ENCODE measurements at places on chromosomes 3 and 15.
A peak's percentile ranks its signal among the peaks of the same experiment; 100 is the strongest.

GRCh38 chr3:193391902-193392301, 13.3 kb upstream of the ATP13A5 start:
- no peak for DNase-seq

GRCh38 chr15:31320022-31320421, 6.6 kb upstream of the KLF13 start:
- DNase-seq, result no peak

GRCh38 chr3:150945226-150946032, 27.1 kb downstream of the CLRN1 start:
- no peak for DNase-seq

- no peak for DNase-seq
Observed at GRCh38 chr15:63986751-63987341, 59.4 kb downstream of the DAPK2 start.

DNA sequence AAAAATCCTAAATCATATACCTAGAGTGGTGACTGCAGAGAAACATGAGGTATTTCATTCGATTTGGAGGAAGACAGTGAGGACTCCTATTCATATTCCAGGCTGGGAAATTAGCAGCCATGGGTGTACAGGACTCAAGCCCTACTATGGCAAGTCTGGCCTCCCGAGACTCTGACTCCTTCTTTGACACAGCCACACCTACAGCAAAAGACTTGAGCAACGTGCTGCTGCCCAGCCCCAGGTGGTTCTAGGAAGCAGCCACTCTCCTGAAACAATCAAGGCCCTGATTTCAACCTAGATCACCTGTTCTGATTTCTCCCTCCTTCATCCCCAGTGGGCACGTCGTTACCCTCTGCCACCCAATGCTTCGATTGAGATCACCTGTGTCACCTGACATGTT, 84.0 kb upstream of the ATP11B start:
- no peak for DNase-seq

DNA sequence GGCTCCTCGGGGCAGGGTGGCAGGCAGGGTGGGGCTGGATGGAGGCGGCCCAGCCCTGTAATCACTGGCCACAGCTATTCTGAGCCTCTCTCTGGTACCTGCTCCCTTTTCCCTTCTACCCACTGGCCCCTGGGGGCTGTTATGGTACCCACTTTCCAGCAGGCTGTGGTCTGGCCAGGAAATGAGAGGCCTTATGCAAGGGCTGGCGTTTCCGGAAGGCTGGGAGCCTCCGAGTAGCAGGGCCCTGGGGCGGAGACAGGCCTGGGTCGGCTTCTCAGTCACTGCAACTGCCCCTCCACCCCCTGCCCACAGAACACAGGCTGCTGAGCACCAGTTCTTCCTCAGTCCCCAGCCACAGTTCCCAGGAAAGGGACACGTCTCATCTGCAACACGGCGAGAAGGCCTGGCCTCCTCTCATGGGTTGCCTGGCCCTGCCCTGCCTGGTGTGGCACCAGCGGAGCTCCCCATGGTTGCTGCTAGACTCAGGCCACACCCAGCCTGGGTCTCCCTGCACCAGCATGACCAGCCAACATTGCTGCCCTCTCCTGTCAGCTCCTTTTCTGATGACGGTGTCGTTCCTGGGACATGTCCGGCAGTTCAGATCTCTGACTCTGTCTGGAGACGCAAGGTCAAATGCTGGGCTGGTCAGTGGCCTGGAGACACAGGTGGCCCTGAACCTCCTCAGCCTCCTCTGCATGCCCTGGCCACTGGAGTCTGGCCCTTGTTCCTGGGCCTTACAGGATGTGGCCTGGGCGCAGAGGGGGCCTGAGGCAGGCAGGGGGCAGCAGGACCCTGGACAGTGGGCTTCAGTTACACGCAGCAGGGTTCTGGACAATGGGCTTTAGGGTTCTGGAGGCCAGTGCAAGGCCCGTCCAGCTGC, 6.5 kb downstream of the CHST13 start:
- no peak for DNase-seq

- DNase-seq, result no peak
Observed at GRCh38 chr3:157857440-157857839, 248.8 kb downstream of the SHOX2 start.

GRCh38 chr3:133371676-133372075, 28.2 kb upstream of the BFSP2 start:
- no peak for DNase-seq

GRCh38 chr15:71387810-71388209, 272.5 kb downstream of the THSD4 start:
- no peak for DNase-seq

DNA sequence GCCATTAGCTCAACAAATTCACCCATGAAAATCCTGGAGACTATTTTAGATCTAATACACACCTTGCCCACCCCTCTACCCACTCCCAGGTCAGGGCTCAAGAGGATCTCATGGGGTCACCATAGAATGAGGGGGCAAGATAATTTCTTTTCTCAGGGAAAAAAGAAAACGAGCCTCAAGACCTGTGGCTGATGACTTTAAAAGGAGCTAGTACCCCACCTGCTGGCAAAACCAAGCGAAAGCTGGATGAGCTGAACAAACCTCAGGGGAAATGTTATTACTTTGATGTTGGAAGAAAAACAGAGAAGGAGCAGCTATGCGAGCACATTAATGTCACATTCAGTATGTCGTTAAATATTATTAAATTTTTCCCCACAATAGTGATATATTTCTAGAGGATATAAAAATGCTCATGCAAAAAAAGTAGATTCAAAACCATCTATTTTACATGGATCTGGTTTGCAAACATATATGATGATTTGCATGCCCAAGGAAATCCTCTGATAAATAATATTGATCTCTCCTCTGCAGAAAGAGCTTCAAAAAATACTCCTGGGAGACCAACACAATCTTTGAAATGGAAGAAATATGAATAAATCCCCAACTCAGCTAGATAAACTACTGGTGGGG, 37.7 kb downstream of the PLD1 start:
- peak; percentile 66 for DNase-seq

- no peak for DNase-seq
Observed at GRCh38 chr3:169534439-169534838, 129.1 kb downstream of the MECOM start.

DNA sequence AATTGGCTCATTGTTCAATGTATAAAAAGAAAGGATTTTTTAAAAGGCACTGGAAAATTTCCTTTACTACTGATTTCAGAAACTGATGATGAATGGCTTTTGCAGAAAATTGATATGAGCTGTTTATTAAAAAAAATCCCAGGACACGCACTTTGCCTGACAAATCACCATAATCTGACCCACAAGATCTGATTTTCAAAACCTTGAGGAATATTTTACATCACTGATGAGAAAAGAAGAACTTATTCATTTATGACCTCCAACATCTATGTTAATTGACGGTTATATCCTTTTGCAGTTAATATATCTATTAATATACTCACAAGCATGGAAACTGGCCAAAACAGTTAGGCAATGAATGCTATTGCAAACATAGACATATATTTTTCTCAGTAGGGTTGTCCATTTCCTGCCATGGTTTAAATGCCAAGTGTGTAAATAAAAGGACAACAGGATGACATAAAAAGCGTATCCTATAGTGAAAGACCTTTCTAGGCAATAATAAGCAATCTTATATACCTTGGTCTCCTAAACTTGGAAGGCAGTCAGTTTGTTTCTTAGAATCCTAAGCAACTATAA, 109.7 kb upstream of the SLC7A14 start:
- DNase-seq, result no peak

- DNase-seq, result no peak
Observed at GRCh38 chr3:29245441-29245840, 35.4 kb upstream of the RBMS3 start.

DNA sequence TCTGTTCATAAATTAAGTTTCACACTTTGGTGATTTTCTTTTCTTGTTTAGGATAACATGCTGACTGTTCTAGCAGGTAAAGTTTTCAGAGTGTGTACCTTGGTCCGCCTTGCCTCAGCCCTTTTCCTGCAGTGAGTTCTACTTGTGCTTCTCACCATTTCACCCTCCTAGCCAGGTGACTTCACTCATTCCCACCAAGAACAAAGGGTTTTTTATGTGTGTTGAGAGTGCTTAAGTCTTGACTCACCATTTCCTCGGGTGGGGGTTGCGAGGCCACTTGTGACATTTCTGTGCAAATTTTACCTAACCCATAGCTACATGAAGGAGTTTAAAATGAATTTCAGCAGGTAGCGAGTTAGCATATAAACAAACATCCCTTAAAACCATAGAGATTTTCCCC, 81.4 kb downstream of the C3orf38 start:
- no peak for DNase-seq

GRCh38 chr3:163890661-163891060, 1187.6 kb downstream of the SI start:
- no peak for DNase-seq

GRCh38 chr15:97728791-97729190, 231.7 kb upstream of the ARRDC4 start:
- no peak for DNase-seq

All from NCI-H1092 treated with DMSO at 0.1 percent for 48 hours (cell line).